ENCODE measurements at places on chromosomes 3 and 15.

DNA sequence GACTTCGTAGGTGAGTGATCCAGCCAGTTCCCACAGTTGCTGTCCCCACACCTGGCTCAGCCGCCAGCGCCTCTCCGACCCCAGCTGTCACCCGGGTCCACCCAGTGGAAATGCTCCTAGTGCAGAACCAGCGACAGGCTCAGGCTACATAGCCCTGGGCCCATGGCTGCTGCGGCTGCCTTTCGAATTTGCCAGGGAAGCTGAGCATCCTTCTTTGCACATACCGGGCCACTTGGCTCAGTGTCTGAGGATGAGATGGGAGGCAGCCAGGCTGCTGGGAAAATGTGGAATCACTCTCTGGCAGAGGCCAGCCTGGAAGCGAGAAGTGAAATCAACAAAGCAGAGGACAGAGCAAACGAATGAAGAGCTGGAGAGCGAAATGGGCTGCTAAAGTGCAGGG is 80.1 kb downstream of the ST8SIA2 start:
- H3K36me3 ChIP-seq: peaks cover 6% of the 10 kb centered on the region
- no peaks in the 10 kb centered on the region for H3K27me3 ChIP-seq
- no peak for DNase-seq
- H3K4me3 ChIP-seq: no peak overlapping the region
- peaks cover 7% of the 10 kb centered on the region for H3K4me1 ChIP-seq

DNA sequence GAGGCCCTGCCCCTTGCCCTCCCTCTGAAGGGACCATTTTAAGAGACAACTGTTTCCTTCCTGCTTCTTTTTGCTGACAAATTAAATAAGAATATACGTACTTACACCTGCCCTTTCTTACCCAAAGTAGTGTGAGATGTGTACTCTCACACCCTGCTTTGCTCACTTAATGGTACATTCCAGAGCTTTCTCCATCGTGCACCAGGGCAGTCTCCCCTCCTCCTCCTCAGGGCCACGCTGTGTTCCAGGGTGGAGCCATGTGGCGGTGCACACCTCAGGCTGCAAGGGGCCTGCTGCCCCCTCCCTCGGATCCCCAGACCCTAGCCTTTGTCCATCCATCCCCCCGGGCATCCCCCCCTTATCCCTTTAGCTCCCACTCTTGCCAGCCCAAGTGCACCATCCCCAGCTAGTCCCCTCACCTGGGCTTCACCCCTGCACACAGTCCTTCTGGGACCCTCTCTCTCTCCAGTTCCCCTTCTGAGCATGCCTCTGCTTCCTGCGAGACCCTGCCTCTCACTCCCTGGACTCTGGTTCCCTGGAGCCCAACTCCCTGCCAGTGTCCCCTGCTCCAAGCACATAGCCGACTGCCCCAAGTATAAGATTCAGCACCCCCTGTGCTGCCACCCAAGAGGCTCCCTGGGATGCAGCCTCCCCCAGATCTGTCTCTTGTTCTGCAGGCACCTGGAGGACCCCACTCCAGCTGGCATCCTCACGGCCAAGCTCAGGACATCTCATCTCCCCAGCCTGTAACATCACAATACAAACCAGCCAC is 89.5 kb upstream of the IQSEC1 start:
- H3K27me3 ChIP-seq: no peaks in the 10 kb centered on the region
- H3K36me3 ChIP-seq: no peaks in the 10 kb centered on the region
- DNase-seq: no peak
- peak overlapping the region; percentile 62 for H3K27ac ChIP-seq
- no peak overlapping the region for H3K4me3 ChIP-seq

- no peak for DNase-seq
- H3K36me3 ChIP-seq: peaks cover 12% of the 10 kb centered on the region
- H3K4me3 ChIP-seq: no peak overlapping the region
- H3K27me3 ChIP-seq: no peaks in the 10 kb centered on the region
- H3K27ac ChIP-seq: no peak overlapping the region
- peaks cover 23% of the 10 kb centered on the region for H3K4me1 ChIP-seq
Observed at GRCh38 chr3:14221902-14222301, 43.3 kb downstream of the LSM3 start.

GRCh38 chr15:41511331-41511898 is 2.2 kb downstream of the LTK start:
- H3K27ac ChIP-seq: no peak overlapping the region
- H3K36me3 ChIP-seq: no peaks in the 10 kb centered on the region
- H3K4me3 ChIP-seq: no peak overlapping the region

GRCh38 chr15:60869851-60870250 is 359.3 kb downstream of the RORA start:
- no peaks in the 10 kb centered on the region for H3K36me3 ChIP-seq
- peaks cover 14% of the 10 kb centered on the region for H3K27me3 ChIP-seq
- H3K4me3 ChIP-seq: no peak overlapping the region
- H3K27ac ChIP-seq: no peak overlapping the region
- no peak for DNase-seq
- H3K4me1 ChIP-seq: no peaks in the 10 kb centered on the region

- H3K27ac ChIP-seq: peak within 1 kb of the TSS; percentile 95
- no peaks in the 10 kb centered on the region for H3K27me3 ChIP-seq
- peak within 1 kb of the TSS; percentile 92 for H3K4me3 ChIP-seq
- peak; percentile 82 for DNase-seq
- peaks cover 9% of the 10 kb centered on the region for H3K36me3 ChIP-seq
- H3K4me1 ChIP-seq: peaks cover 37% of the 10 kb centered on the region
Observed at GRCh38 chr3:72996473-72997333, at the start of gene PPP4R2. TSS of gene PPP4R2 (plus strand) at chr3:72996811. CDS start at chr3:72997038, 227 bp downstream.

DNA sequence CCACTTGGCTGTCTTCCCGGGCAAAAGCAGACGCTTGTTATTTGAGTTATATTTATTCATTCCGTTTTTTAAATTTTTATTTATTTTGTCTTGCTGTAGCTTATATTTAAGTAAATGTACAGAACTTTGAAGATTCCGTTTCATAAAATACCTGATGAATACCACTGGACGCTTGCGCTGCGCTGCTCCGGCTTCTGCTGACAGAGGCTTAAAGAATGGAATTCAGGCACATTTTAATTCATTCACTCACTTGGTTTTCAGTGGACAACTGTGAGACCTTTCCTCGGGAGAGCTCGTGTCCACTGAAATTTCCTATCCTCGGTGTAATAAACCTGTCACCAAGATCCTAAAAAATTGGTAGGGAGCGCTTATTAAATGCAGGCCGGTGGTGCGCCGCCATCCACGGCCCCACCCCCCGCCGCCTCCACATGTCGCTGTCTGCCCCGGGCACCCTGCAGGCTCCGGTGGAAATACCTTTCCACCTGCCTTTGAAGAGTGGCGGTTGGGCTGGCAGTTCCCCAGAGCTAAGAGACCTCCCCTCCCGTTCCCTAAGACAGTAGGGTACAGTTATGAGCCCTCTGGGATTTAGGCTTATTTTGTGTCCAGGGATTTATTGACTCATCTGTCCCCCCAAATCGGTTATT is 62.5 kb upstream of the UBE2E1 start:
- peaks cover 43% of the 10 kb centered on the region for H3K27me3 ChIP-seq
- H3K4me1 ChIP-seq: peaks cover 24% of the 10 kb centered on the region
- no peak overlapping the region for H3K27ac ChIP-seq

GRCh38 chr15:63599401-63600000 is 2.3 kb downstream of the FBXL22 start:
- peaks cover 11% of the 10 kb centered on the region for H3K27me3 ChIP-seq
- H3K27ac ChIP-seq: no peak overlapping the region
- H3K4me3 ChIP-seq: peak overlapping the region; percentile 87
- no peak for DNase-seq

GRCh38 chr15:22961762-22962161 is 18.4 kb downstream of the CYFIP1 start:
- no peak for DNase-seq
- H3K36me3 ChIP-seq: peaks cover 3% of the 10 kb centered on the region
- H3K4me1 ChIP-seq: peaks cover 26% of the 10 kb centered on the region
- no peaks in the 10 kb centered on the region for H3K27me3 ChIP-seq
- no peak overlapping the region for H3K4me3 ChIP-seq
- H3K27ac ChIP-seq: no peak overlapping the region

- no peak overlapping the region for H3K27ac ChIP-seq
- no peak overlapping the region for H3K4me3 ChIP-seq
- peaks cover 23% of the 10 kb centered on the region for H3K4me1 ChIP-seq
- H3K27me3 ChIP-seq: no peaks in the 10 kb centered on the region
Observed at GRCh38 chr3:155019575-155019974, 60.5 kb upstream of the MME start.

DNA sequence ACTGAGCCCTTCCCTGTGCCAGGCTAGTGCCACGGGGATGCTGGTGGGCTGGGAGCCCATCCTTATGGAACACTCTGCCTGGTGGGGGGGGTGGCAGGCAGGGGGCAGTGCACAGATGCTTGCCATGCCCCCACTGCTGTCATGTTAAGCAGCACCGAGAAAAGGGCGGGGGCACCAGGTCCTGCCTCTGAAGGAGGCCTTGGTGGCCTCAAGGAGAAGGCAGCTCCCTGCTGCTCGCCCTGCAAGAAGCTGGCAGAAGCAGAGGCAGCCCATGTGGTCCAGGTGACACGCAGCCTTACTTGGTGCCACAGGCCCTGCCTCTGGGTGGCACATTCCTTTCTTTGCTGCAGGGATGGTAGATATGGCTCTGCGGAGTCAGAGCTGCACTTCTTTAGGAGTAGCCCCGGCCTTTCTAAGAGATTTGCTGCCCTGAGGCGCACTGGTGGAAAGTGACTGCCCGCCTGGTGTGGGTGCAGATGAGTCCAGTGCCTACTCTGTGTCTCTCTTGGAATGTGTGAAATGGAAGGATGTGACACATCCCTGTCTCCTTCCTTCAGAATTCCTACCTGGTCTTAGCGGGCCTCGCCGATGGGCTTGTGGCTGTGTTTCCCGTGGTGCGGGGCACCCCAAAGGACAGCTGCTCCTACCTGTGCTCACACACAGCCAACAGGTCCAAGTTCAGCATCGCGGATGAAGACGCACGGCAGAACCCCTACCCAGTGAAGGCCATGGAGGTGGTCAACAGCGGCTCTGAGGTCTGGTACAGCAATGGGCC is 145.8 kb downstream of the LRRK1 start:
- no peaks in the 10 kb centered on the region for H3K27me3 ChIP-seq
- H3K36me3 ChIP-seq: no peaks in the 10 kb centered on the region
- peak overlapping the region; percentile 29 for H3K27ac ChIP-seq
- no peak overlapping the region for H3K4me3 ChIP-seq

DNA sequence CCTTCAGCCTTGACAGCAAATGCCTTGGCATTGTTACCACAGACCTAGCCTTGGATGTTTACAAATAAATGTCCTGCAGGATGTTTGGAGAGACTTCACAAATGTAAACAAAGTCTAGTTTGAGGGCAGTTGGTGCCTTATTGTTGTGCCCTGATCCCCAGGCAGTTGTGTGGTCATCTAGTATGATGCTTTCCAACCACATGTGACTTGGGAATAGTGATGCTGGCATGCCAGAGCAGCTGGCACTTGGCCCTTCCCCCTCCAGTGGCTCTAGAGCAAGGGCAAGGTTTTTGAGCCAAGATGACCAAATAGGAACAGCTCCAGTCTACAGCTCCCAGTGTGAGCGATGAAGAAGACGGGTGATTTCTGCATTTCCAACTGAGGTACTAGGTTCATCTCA is 258.2 kb downstream of the ADAMTS17 start:
- no peak overlapping the region for H3K27ac ChIP-seq
- H3K4me3 ChIP-seq: no peak overlapping the region
- DNase-seq: no peak
- H3K4me1 ChIP-seq: no peaks in the 10 kb centered on the region
- peaks cover 2% of the 10 kb centered on the region for H3K27me3 ChIP-seq

DNA sequence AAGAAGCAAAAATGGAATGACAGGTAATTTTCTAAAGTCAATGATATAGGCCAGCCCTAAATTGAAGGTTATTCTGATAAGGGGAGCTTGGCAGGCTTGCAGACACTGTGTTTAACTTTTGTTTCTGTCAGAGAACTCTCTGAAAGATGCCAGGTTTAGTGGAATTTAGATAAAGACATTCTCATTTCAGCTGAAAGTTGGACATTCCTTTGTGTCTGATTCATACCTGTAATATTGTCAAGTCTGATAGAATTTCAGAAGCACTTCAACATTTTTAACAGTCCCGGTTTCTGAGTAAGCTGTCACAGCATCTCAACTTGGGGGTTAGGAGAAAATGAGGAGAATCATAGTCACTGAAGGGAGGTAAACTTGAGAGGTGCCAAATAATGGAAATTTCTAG is 84.0 kb downstream of the DIPK2A start:
- no peaks in the 10 kb centered on the region for H3K4me1 ChIP-seq
- H3K4me3 ChIP-seq: no peak overlapping the region
- H3K27ac ChIP-seq: no peak overlapping the region
- no peaks in the 10 kb centered on the region for H3K27me3 ChIP-seq

GRCh38 chr15:71116942-71117341 is 1.7 kb downstream of the THSD4 start:
- DNase-seq: no peak
- H3K4me3 ChIP-seq: peak overlapping the region; percentile 86
- H3K27me3 ChIP-seq: peaks cover 35% of the 10 kb centered on the region
- H3K27ac ChIP-seq: no peak overlapping the region

GRCh38 chr3:72317491-72317890 is 530.8 kb downstream of the SHQ1 start:
- no peak overlapping the region for H3K27ac ChIP-seq
- H3K36me3 ChIP-seq: no peaks in the 10 kb centered on the region
- no peak for DNase-seq
- no peaks in the 10 kb centered on the region for H3K4me1 ChIP-seq
- H3K27me3 ChIP-seq: no peaks in the 10 kb centered on the region
- no peak overlapping the region for H3K4me3 ChIP-seq

DNA sequence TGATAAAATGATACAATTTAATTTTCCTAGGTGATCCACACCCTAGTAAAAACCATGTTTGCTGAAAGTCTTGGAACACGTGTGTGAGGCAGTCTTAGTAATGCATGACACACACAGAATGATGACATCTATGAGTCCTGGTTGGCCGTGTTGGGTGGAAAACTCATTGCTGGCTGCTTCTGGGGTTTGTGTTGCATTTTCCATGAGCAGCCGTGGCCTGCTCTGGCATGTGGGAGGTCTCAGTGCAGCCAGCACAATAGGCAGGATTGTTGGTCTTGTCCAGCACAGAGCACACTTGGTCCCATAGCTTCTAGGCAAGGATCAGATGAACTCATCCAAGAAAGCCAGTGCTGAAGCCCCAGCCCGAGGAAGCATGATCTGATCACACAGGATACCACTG is 172.8 kb upstream of the UBE3A start:
- H3K4me1 ChIP-seq: peaks cover 17% of the 10 kb centered on the region
- H3K27me3 ChIP-seq: no peaks in the 10 kb centered on the region
- H3K27ac ChIP-seq: no peak overlapping the region
- H3K36me3 ChIP-seq: no peaks in the 10 kb centered on the region
- H3K4me3 ChIP-seq: no peak overlapping the region

- no peak overlapping the region for H3K27ac ChIP-seq
- H3K36me3 ChIP-seq: peaks cover 4% of the 10 kb centered on the region
- H3K27me3 ChIP-seq: no peaks in the 10 kb centered on the region
- DNase-seq: no peak
Observed at GRCh38 chr15:52658955-52659354, 20.2 kb downstream of the ATOSA start.

DNA sequence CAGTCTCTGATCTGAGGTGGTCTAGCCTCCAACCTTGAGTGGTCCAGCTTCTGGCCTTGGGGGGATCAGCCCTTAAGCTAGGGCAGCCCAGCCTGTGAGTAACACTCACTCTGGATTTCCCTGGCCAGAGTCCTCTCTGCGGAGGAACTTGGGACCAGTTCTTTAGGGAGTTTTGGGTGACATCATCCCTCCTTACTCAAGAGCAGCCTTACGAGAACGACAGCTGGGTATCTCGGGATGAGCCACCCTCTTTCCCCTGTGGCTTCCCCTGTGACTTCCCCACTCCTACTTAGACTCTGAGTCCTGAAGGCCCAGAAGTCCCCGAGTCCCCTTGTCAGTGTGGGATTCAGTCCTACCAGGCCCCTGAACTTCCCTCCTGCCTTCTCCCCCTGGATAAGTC is 10.2 kb upstream of the PLXND1 start:
- H3K27me3 ChIP-seq: no peaks in the 10 kb centered on the region
- peak overlapping the region; percentile 43 for H3K4me3 ChIP-seq
- H3K27ac ChIP-seq: no peak overlapping the region
- peaks cover 25% of the 10 kb centered on the region for H3K4me1 ChIP-seq
- H3K36me3 ChIP-seq: no peaks in the 10 kb centered on the region

Measured in neural crest cell (in vitro differentiated cells).